Colonic mucosa (tissue), 4 donors: ENCODE measurements at places on chromosomes 3 and 15. TPM values are rescaled to one million over a fixed set of nuclear protein-coding genes. Genes with fewer than 3 reads are reported as not detected.

DNA sequence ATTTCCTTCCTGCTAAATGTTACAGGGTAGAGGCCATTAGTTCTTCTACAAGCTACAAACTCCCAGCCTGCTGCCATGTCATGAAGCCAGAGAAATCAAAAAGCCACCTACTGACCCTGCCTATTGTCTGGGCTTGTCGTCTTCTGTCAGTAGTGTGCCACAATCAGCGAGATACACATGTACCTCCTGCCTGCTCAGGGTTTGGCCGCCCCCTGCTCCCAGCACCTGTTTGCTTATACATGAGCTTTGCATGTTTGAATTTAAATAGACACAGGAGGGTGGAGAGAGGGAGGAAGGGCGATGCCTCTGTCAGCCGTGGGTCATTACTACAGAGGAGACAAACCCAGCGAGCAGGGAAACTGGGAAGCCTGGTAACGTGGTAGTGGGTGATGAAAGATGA lies 106.1 kb downstream of the ROBO2 start:
- no peak overlapping the region for H3K4me3 ChIP-seq
- H3K27me3 ChIP-seq: no peaks in the 10 kb centered on the region
- no peak overlapping the region for H3K27ac ChIP-seq
- H3K36me3 ChIP-seq: no peaks in the 10 kb centered on the region
- H3K4me1 ChIP-seq: no peaks in the 10 kb centered on the region

DNA sequence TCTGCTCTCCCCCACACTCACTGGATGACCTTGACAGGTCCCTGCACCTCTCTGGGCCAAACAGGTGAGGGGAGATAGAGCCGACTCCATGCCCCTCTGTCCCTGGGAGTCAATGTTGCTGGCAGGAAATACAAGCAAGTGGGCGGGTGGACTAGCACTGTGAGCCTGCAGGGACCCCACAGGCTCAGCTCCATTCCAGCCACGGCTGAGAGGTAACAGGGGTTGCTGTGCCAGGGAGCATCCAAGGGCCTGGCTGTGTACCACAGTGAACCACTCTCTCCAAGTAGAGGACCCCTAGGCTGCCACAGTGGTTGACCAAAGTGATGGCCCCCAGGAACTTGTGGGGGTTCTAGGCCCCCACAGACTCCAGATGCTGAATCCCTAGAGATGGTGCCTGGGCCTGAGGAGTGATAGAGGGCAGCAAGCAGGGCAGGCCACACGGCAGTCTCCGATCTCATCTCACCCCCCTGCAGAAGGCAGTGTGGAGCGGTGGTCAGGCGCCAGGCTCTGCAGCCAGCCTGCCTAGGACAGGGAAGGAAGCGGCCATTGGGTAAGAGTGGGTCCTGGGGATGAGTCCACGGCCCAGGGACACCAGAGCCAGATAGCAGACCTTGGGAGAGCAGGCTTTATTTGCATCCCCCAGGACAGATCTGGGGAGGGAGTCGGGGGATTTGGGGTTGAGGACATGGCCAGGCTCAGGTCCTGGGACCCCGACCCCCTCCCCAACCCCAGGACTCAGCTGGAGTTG lies 3.2 kb downstream of the TNNC1 start:
- H3K36me3 ChIP-seq: no peaks in the 10 kb centered on the region
- H3K27me3 ChIP-seq: no peaks in the 10 kb centered on the region
- DNase-seq: no peak
- no peak overlapping the region for H3K27ac ChIP-seq

DNA sequence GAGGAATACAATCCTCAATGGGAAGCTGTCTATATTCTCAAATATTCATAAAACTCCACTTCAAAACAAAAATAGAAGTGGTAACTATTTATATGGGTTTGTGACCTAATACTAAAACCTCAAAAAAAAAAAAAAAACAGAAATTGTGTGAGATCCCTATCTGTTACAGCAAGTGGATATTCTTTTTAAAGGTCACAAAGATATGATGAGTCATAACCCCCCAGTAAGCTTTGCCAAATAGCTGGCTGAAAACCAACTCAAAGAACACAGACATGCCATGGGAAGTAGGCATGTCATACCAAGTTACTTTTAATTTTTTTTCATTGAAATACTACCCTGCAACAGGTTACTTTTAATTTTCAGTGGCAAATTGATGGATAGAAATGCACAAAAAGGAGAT lies 62.5 kb downstream of the CBLB start:
- no peaks in the 10 kb centered on the region for H3K4me1 ChIP-seq
- H3K4me3 ChIP-seq: no peak overlapping the region
- no peaks in the 10 kb centered on the region for H3K36me3 ChIP-seq

SLC9C1 gene
- 0.15 TPM for total RNA-seq

IL16 gene
- total RNA-seq: 3.4 TPM

GRCh38 chr3:44954962-44955361 lies 21.0 kb downstream of the ZDHHC3 start:
- no peak overlapping the region for H3K27ac ChIP-seq
- H3K36me3 ChIP-seq: no peaks in the 10 kb centered on the region
- H3K27me3 ChIP-seq: no peaks in the 10 kb centered on the region

GRCh38 chr15:52518487-52519371 lies 10.0 kb downstream of the MYO5A start:
- H3K4me1 ChIP-seq: no peaks in the 10 kb centered on the region
- no peaks in the 10 kb centered on the region for H3K36me3 ChIP-seq
- no peaks in the 10 kb centered on the region for H3K27me3 ChIP-seq
- no peak overlapping the region for H3K27ac ChIP-seq
- no peak overlapping the region for H3K4me3 ChIP-seq

DNA sequence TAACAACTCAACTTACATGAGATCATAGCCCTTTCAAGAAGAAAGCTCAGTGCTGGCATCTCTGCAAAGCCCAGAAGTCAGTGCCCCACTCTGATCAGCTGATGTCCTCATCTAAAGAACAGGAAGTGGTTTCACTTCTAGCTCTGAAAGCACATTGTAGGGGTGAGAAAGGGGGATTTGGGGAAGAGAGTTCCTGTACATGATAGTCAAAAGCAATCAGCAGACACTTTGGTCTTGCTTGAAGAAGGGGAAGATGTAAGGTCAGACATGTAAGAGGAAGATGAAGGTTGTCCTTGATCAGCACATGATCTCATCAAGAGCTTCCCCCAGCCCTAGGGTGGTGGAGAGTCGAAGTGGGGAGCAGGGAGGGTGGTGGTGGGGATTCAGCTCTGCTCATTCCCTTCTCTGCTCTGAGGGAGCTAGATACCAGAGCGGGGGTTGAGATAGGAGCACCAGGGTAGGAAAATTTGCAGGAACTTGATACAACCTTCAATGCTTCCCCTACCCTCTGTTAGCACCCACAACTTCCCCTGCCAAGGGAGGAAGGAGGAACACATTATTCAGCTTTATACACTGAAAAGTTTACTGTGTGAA lies 76.4 kb upstream of the ETV5 start:
- no peaks in the 10 kb centered on the region for H3K36me3 ChIP-seq
- H3K4me3 ChIP-seq: no peak overlapping the region
- no peaks in the 10 kb centered on the region for H3K27me3 ChIP-seq
- DNase-seq: no peak
- no peaks in the 10 kb centered on the region for H3K4me1 ChIP-seq

CCDC191 gene
- total RNA-seq: 3.1 TPM

MUC13 gene
- 360 TPM for total RNA-seq

GRCh38 chr3:134652886-134653630 lies 2.2 kb upstream of the KY start:
- peaks cover 12% of the 10 kb centered on the region for H3K27me3 ChIP-seq
- H3K4me1 ChIP-seq: no peaks in the 10 kb centered on the region
- no peak overlapping the region for H3K27ac ChIP-seq
- no peak overlapping the region for H3K4me3 ChIP-seq
- DNase-seq: no peak

HHATL gene
- total RNA-seq: 0.50 TPM

- no peaks in the 10 kb centered on the region for H3K27me3 ChIP-seq
- peaks cover 8% of the 10 kb centered on the region for H3K36me3 ChIP-seq
- no peaks in the 10 kb centered on the region for H3K4me1 ChIP-seq
- H3K27ac ChIP-seq: no peak overlapping the region
These were observed 11.2 kb upstream of the CXCR6 start for GRCh38 chr3:45932112-45932511.

THSD4 gene
- 18.8 TPM for total RNA-seq

SPINT1 gene
- total RNA-seq: 330 TPM

DNA sequence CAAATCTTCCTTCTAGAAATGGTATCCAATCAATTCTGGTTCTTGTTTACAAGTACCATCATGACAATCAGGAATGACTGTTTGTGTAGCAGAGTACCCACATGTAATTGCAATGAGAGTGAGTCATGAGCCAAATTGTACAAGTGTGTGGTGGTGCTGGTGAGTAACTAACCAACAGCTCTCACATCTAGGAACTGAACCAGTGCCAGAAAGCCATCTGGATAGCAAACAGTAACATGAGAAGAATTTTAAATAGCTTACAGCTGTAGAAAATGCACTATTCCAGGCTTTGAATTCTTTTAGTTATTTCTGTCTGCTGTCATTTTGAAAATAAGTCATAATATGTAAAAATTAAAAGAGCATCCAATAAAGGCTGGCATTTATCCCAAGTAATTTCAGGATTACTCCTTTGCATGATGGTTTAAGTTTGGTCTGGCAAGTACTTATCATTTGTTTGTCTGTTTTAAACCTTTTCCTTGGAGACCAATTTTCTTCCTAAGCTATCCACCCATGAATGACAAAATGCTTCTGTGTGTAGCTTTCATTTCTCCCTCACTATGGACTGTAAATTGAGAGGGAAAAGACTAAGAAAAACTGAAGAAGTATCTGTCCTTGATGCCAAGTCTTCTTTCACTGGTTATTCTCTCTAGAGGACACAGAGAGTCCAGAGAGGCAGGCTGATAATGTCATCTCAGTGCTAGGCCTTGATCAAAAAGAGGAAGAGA lies 60.0 kb downstream of the PIK3CB start:
- H3K4me1 ChIP-seq: no peaks in the 10 kb centered on the region
- no peaks in the 10 kb centered on the region for H3K36me3 ChIP-seq
- H3K4me3 ChIP-seq: no peak overlapping the region
- peak; percentile 63 for DNase-seq
- peak overlapping the region; percentile 21 for H3K27ac ChIP-seq

DNA sequence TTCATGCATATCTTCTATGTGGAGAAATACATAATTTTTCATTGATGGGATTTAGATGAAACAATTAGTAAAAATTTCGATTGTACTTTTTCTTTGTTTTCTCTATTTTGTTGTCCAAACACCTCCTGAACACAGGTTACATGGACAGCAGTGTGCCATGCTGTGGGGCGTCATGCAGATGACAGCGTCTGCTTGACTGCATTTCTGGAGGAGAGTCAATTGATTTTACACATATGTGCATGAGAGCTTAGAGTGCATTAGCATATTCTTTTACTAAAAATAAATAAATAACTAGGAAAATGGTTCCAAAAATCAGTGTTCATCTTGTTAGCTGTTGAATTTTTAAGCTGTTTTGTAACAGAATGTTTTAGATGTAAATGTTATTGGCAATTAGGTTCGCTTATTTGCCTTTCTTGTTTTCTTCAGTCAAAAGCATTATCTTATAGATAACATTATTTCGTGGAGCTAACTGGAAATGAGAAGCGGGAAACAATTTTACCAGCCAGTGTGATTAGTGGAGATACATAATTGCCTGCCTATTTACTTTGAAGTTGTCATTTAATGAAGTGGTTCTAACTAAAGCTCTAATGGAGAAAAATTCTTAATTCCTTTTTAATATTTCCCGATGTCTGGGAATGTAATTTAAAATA lies 82.7 kb upstream of the VGLL3 start:
- H3K27me3 ChIP-seq: no peaks in the 10 kb centered on the region
- H3K4me1 ChIP-seq: no peaks in the 10 kb centered on the region
- H3K36me3 ChIP-seq: no peaks in the 10 kb centered on the region
- H3K4me3 ChIP-seq: no peak overlapping the region

GRCh38 chr15:39597751-39598185 lies 16.9 kb downstream of the THBS1 start:
- DNase-seq: no peak
- peaks cover 4% of the 10 kb centered on the region for H3K36me3 ChIP-seq
- H3K27me3 ChIP-seq: no peaks in the 10 kb centered on the region

DNA sequence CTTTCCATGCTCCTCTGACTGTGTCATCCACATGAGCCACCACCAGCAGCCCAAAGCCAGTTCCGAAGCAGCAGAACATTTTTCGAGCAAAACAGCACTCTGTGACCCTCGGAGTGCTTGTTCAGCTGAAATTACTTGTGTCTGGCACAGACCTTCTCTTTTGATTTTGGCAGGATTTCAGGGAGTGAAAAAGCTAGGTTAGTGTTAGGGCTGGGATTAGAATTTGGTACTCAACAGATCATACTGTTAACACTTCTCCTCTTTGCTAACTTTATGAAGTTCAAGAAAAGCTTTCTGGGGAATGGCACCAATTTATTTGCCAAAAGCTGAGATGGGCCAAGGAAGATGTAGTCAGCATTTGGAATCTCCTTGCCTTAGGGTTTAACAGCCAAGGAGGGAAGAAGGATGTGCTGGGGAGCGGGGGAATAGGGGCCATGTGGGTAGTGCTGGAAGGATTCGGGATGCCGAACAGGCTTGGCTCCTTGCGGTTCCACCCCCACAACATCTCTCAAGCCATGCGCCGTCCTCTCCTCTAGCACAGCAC lies 55.1 kb upstream of the TRA2B start:
- no peaks in the 10 kb centered on the region for H3K36me3 ChIP-seq
- H3K27ac ChIP-seq: no peak overlapping the region
- H3K4me3 ChIP-seq: no peak overlapping the region
- H3K4me1 ChIP-seq: no peaks in the 10 kb centered on the region
- DNase-seq: no peak

DNA sequence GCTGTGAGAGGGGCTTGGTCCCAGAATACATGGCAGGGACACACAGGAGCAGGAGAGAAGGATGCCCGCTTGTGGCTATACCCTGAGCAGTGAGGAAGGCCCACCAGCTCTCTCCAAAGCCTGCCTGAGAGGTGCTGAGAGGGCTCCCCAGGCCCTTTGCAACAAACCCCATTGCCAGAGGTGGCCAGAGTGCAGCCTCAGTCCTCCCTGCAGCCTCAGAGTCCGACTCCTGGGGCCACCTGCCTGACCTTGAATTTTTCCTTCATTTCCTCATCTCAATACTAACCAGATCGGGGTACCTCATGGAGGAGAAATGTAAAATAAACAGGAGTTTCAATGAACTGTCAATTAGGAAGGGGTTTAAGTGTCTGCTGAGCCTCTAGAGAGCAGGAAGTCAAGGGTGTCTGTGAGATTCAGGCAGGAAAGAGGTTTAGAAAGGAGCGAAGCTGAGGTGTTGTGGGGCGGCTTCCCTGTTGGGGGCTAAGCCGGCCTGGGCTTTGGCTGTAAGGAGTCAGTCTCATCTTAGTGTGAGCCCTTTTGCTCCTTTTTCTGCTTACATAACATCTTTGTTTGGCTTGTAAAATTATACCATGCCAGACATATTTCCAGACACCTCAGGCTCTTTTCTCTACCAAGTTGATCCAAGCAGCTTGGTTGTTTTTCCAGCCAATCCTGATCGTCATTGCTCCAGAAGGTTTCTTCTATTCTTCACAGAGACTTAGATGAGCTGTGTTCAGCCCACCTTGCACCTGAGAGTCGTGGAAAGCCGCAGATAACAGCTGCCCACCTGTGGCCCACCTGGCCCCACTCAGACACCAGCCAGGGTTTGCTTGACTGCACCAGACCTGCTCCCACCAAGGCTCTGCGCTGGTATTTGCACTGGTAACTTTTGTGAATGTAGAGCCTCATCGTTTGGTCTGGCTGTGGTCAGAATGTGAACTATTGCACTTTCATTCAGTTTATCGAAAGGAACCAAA lies 36.7 kb downstream of the CMTM7 start:
- no peaks in the 10 kb centered on the region for H3K27me3 ChIP-seq
- H3K36me3 ChIP-seq: no peaks in the 10 kb centered on the region
- peak; percentile 16 for DNase-seq
- H3K27ac ChIP-seq: no peak overlapping the region

DOCK3 gene
- 0.02 TPM for total RNA-seq

- no peak overlapping the region for H3K4me3 ChIP-seq
- DNase-seq: no peak
- no peaks in the 10 kb centered on the region for H3K27me3 ChIP-seq
- H3K27ac ChIP-seq: peak overlapping the region; percentile 34
- H3K4me1 ChIP-seq: peaks cover 13% of the 10 kb centered on the region
These were observed 73.5 kb downstream of the DAPK2 start for GRCh38 chr15:63972801-63973200.
